ENCODE measurements at places on chromosomes 6 and 20. TPM values are rescaled to one million over a fixed set of nuclear protein-coding genes. Genes with fewer than 3 reads are reported as not detected.

Gene IL17F
- total RNA-seq = 0.20 TPM

Gene TSPYL1
- 54.0 TPM for total RNA-seq

Gene CST2
- total RNA-seq = not detected

Gene POM121L2
- total RNA-seq = not detected

DNA sequence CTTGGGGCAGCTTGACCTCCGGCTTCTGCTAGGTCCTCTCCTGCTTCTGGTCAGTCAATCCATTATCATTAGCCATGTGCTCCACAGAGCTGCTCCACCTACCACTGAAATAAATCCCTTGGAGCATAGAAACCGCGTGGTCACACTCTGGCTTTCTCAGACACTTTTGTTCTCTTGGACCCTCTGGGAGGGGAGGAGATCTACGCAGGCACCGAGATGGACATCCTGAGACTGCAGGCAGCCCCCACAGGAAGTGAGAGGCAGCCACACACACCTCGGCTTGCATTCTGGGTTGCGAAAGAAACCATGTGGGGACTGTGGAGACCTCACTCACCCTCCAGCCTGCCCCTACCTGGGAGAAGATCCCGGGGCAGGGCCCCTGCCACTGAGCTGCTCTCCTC is 79.5 kb downstream of the FYN start:
- peak; percentile 35 for ATAC-seq

DNA sequence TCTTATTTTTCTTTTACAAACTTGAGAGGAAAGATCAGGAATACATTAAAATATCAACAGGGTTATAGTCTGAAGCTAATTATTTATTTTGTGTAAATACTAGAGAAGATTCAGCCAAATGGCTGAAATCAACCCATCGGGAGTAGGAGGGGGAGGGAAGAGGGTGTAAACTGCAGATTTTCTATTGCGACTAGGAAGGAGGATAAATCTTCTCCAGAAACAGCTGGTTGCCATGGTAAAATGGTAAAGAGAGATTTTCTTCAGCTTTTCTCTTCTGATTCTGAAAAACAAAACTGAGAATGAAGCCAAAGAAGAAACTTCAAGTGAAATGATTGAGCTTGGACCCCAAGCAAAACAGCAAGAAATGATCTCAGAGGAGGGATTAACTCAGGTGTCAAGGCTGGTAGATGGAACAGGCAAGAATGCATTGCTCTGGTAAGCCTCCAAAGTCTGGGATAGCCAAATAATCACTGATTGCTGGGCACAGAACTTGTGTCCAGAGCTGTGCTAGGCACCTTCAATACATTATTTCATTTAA is 193.5 kb upstream of the SPTLC3 start:
- ATAC-seq = no peak

Gene ZBTB24
- total RNA-seq = 4.9 TPM

GRCh38 chr6:6712449-6713403 is 124.2 kb downstream of the LY86 start:
- peak; percentile 88 for ATAC-seq

DNA sequence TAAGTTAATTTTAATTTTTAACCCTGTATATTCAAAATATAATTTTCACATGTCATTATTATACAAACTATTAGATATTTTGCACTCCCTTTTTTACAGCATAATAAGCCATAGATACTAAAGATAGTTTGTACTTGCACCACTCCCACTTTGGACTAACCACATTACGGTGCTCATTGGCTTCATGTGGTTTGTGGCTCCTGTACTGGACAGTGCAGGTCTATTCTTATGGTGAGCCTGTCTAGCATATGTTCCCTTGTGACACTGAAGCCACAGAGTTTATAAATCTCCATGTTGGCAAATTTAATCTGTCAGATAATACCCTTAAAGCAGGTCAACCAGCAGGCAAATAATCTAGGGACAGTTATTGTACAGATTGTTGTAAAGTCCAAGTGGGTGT is 354.4 kb upstream of the KCNQ5 start:
- ATAC-seq = no peak

- ATAC-seq = peak; percentile 82
Observed at GRCh38 chr6:138088326-138088762, 18.9 kb downstream of the PERP start.

Gene SCAND1
- 47.9 TPM for total RNA-seq

Gene FAM162B
- total RNA-seq = 0.92 TPM

Gene SIRT5
- total RNA-seq = 7.2 TPM

GRCh38 chr20:61371501-61372136 is 119.6 kb downstream of the CDH4 start:
- no peak for ATAC-seq

DNA sequence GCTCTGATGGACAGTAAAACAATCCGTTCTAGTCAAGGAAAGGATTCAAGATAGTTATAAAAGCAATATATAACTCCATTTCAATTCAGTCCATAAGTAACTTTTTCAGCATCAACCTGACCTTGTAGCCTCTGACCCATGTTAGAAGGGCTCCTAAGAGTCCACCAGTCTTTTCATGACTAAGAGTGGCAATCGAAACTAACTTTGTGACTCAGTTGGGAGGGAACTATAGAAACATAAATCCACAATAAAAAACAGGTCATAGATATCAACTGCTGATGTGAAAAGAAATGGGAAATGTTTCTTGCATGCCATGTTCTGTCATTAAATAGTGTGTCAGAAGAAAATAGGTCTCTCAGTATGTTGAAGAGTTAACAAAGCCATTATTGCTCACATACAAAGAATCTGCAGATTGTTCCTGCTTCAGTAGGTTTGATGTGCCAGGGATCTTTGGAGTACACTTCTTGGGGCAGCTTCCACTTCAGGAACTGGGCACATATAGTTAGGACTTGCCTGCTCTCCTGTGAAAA is 16.2 kb upstream of the RBL1 start:
- ATAC-seq = no peak

DNA sequence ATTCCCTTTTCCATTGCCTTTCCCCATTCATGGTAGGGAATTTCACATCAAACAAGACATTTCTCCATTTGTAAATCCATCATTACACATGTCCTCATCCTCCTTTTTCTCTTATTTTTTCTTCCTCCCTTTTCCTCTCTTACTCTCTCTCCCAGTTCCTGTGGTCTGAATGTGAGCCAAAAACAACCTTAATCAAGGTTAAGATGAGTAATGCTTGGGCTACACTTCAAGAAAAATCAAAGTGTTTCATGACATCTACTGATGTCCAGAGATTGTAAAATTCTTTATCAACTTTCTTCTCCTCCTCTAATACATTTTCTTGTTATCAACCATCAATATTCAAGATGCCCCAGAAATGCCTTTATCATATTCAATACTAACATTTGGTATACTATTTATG is 208.0 kb upstream of the PRND start:
- ATAC-seq = no peak

Gene ARMH2
- total RNA-seq = not detected

GRCh38 chr6:105215506-105215905 is 35.7 kb upstream of the POPDC3 start:
- ATAC-seq = no peak

DNA sequence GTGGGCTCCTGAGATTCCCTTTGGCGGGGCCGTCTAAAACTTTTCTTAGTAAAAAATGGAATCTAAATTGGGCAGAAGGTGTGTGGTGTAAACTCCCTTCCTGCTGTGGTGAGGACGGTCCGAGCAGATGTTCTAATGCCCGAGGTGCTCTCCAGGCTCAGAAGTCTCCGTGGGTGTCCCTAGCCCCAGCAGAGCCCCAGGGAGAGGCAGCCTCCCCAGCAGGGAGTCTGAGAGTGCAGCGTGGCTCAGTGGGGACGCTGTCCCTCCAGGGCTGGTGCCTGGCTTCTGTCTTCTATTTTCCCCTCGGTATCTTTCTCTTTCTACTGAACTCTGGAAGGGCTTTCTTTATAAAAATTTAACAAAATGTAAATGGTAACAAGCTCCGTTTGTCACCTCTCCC is 208.2 kb downstream of the SMOC2 start:
- ATAC-seq = no peak

Gene UBE2C
- 46.5 TPM for total RNA-seq

Gene RGS17
- total RNA-seq = 1.6 TPM

Gene ZNF165
- total RNA-seq = 3.0 TPM

DNA sequence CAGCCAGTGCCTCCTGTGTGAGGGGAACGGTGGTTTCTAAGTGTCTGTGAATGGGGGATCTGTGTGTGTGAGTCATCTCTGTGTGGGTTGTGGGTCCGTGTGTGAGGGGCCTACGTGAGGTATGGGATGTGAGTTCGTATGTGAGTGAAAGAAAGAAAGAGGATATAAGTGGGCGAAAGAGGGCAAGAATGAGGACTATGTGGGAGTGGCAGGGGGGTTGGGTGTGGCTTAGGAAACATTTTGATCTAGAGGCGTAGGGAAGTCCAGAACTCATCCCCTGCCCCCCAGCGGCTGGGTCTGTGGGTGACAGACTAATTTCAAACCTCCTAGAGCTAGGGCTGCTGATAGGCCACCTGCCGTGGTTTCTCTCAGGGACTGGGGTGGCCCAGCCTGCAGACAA is 35.5 kb downstream of the DHX35 start:
- ATAC-seq = no peak

DNA sequence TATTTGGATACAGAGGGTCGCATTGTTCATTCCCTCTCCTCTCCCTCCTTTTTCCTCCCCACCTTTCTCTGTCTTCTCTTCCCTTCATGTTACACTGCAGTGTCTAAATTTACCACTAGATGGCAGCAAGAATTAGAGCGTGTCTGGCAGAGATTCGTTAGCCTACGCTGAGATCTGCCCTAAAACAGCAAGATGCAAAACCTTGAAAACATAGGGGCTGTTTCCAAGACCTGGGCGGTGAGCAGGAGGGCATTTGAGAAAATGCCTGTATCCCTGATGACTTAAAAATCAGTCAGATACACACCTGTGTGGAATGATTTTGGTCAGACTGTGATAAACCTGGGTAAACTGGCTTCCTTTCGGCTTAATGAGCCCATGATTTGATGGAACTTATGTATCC is 101.5 kb upstream of the ISM1 start:
- ATAC-seq = peak; percentile 73

DNA sequence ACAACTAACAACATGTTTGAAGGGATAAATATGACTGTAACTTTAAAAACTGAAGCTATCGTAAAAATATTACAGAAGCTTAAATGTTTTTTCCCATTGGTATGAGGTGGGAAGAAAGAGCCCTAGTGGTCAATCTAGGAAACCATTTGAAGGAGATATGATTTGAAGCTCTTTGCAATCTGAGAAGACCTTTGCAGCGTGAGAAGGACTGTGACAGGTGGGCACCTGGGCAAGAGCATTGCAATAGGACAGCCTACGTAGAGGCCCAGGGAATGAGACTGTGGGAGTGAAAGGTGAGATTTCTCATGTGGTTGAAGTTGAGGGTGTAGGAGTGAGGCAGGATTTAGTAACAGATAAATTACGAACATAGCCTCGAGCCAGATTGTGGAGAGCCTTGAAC is 108.0 kb upstream of the PDE7B start:
- no peak for ATAC-seq

GRCh38 chr6:132832891-132833290 is 18.5 kb downstream of the RPS12 start:
- no peak for ATAC-seq

GRCh38 chr6:167917551-167918154 is 79.8 kb upstream of the KIF25 start:
- ATAC-seq = no peak

- ATAC-seq = no peak
Observed at GRCh38 chr6:168537540-168537884, 96.5 kb downstream of the SMOC2 start.

Gene EYS
- total RNA-seq = not detected

- ATAC-seq = no peak
Observed at GRCh38 chr6:166693880-166694279, 66.8 kb upstream of the RPS6KA2 start.

- ATAC-seq = peak; percentile 45
Observed at GRCh38 chr6:136037876-136038460, 186.5 kb downstream of the PDE7B start.

DNA sequence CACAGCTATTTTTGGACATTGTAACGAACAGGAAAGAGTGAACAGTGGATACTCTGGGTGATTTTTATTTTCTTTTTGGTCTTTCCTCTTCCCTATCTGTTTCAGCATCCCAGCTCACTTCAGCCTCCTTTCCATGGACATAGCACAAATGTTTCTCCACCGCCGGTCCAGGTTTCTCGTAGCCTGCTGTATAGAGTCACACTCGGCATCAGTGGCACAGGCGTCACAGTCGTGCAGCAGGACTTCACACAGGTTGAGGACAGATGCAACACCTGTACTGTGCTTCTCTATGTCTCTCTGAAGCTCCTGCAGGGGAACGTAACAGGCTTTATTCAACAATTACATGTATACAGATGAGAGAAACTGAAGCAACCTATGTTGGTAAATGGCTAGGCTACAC is 348.3 kb downstream of the ESR1 start:
- ATAC-seq = no peak

DNA sequence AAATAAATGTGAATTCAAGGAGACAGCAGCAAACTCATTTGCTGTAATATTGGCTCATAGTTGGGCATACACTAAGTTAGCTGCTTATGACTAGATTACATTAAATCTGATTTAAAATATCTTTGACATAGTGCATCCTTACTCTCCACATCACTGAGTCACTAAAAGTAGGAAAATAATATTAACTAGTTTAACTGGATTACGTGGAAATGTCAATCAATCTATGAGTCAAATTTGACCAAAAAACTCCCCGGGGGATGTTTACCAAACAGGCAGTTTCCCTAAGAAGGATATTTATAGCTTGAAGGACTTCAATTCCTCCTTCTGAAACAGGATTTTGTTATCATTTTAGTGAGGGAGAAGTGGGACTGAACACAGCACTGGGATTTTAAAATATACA is 366.5 kb downstream of the ESR1 start:
- ATAC-seq = no peak

DNA sequence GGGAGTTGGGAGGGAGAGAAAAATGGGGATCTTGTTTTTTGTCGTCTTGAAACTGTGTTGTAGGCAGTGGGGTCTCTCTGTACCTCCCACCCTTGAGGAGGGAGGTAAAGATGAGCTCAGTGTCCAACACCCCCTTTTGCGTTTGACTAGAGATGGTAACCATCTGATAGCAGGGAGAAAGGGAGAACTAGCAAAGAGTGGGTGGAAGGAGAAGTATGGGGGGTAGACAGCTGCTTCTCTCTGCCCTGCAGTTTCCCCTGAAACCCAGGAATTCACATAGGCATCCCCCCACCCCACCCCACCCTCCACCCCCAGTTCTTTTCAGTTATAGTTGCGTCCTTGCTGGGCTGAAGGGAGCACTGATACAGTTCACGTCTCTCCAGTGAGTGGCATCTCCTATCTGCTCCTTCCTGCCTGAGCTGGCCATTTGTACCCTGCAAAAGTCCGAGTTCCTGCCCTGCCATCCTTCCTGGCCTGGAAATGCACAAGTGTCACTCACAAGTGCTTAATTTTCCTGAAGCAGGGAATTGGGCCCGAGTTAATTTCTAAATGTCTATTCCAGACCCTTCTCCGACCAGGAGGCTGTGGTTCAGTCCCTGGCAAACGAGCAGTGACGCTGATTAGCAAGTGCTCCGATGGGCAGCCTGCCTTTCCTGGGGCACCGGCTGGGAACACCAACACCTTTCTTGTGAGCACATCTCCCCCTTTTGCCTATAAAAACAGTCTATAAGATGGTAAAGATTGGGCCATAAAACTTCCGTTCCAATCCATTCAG is 1.5 kb downstream of the SIRPA start:
- no peak for ATAC-seq

GRCh38 chr6:129889580-129889979 is 28.5 kb upstream of the TMEM244 start:
- ATAC-seq = peak; percentile 76

GRCh38 chr6:108510461-108511319 is 50.0 kb upstream of the FOXO3 start:
- ATAC-seq = no peak

- no peak for ATAC-seq
Observed at GRCh38 chr20:1631309-1632151, 11.7 kb upstream of the SIRPB1 start.

GRCh38 chr6:167469101-167469500 is 144.2 kb downstream of the TTLL2 start:
- ATAC-seq = no peak
